ENCODE measurements at places on chromosomes 7 and 10. TPM values are rescaled to one million over a fixed set of nuclear protein-coding genes. Genes with fewer than 3 reads are reported as not detected.

DNA sequence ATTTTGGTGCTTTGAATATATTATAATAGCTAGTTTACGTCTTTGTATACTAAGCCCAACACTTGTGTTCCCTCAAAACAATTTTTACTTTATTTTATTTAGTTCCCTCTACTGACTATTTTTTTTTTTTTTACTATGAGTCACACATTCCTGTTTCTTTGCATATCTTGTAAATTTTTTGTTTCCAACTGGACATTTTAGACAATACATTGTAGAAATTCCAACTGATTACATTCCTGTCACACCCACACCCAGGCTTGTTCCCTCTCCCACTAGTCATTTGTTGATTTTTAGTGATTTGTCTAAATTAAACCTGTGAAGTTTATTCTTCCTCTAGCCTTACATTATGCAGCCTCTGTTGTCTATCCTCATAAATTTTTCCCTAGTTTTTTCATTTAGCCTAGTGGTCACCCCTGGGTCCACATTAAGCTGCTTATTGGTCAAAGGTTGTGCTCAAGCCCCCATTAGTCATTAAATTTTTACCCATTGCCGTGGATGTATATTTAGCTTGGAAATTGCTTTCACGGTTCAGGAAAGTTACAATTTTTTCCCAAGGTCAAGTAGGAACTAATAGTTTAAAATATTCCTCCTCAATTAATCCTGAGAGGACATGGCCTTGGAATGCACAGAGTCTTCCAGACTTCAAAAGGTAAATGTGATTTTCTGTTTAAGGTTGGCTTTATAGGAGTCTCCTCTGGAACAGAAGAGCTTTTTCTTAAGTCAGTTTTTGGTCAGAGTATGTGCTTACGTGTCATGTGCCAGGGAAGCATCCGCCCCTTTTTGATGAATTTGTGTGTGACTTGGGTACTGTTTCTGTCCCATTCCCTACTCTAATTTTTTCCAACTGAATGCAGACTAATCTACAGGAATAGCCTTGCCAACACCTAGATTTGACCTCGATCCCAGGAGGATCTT lies 207.6 kb upstream of the TMEM72 start:
- no peak overlapping the region for H3K4me3 ChIP-seq
- H3K4me1 ChIP-seq: no peaks in the 10 kb centered on the region
- no peaks in the 10 kb centered on the region for H3K27me3 ChIP-seq
- H3K36me3 ChIP-seq: no peaks in the 10 kb centered on the region
- no peak overlapping the region for H3K27ac ChIP-seq

DNA sequence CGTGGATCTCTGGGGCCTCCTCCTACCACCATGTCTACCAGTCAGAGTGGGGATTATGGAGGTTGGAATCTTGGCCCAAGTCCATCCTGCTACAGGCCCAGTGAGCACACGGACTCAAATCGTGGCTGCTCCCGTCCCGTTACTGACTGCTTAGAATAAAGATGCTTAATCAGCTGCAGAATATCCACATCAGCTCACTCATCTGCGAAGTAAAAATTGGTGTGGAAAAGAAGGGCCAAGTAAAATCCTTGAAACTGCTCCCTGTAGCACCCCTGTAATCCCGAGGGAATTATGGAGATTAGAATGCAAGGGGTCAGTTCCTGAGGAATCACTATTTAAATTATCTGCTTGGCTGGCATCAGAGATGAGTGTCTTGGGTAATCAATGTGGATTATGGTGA lies 13.0 kb upstream of the HTR5A start:
- H3K4me1 ChIP-seq: no peaks in the 10 kb centered on the region
- no peak overlapping the region for H3K27ac ChIP-seq
- no peak overlapping the region for H3K4me3 ChIP-seq
- H3K36me3 ChIP-seq: no peaks in the 10 kb centered on the region
- H3K27me3 ChIP-seq: no peaks in the 10 kb centered on the region
- no peak for DNase-seq

DNA sequence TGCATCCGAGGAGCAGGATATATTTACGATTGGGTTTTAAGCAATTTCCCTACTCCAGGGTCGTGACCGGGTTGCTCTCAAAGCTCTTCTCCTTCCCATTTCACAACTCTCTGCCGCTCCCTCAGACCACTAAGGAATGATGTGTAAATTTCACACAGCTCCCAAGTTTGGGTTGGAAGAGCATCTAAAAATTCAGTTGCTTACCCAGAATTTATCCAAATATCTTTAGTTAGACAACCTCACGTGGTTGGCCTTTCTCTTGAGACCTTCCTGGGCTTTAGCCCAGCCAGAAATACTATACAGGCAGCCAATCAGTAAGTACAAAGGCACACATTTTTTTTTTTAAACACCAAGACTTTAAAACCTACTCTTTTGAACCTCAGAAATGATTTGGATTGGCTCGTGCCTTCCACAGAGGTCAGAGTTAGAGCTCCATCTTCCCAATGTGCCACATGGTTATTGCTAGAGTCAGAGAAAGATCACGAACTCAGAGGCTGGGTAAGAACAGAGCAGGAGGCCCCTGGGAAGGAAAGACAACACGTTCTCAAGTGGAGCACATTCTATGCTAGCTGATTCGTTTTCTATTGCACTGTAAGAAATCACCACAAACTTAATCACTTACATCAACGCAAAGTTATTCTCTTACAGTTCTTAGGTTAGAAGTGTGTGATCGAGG lies 335.4 kb upstream of the MGMT start:
- peaks cover 4% of the 10 kb centered on the region for H3K27me3 ChIP-seq
- no peaks in the 10 kb centered on the region for H3K36me3 ChIP-seq
- no peaks in the 10 kb centered on the region for H3K4me1 ChIP-seq

- no peaks in the 10 kb centered on the region for H3K36me3 ChIP-seq
- no peak overlapping the region for H3K27ac ChIP-seq
- no peak overlapping the region for H3K4me3 ChIP-seq
- DNase-seq: no peak
- H3K27me3 ChIP-seq: no peaks in the 10 kb centered on the region
Observed at GRCh38 chr7:135768064-135768463, 19.5 kb upstream of the FAM180A start.

GRCh38 chr7:106369352-106369751 lies 84.6 kb upstream of the NAMPT start:
- peak; percentile 78 for DNase-seq
- no peaks in the 10 kb centered on the region for H3K4me1 ChIP-seq
- no peak overlapping the region for H3K4me3 ChIP-seq
- H3K27ac ChIP-seq: no peak overlapping the region
- no peaks in the 10 kb centered on the region for H3K36me3 ChIP-seq
- no peaks in the 10 kb centered on the region for H3K27me3 ChIP-seq

- no peak overlapping the region for H3K27ac ChIP-seq
- H3K4me1 ChIP-seq: peaks cover 6% of the 10 kb centered on the region
- H3K27me3 ChIP-seq: peaks cover 100% of the 10 kb centered on the region
- DNase-seq: no peak
- no peaks in the 10 kb centered on the region for H3K36me3 ChIP-seq
Observed at GRCh38 chr7:101173752-101174244, 6.3 kb downstream of the NAT16 start.

GRCh38 chr10:86547296-86547695 lies 25.7 kb upstream of the WAPL start:
- DNase-seq: no peak
- H3K36me3 ChIP-seq: no peaks in the 10 kb centered on the region
- H3K4me3 ChIP-seq: no peak overlapping the region
- no peaks in the 10 kb centered on the region for H3K4me1 ChIP-seq

DNA sequence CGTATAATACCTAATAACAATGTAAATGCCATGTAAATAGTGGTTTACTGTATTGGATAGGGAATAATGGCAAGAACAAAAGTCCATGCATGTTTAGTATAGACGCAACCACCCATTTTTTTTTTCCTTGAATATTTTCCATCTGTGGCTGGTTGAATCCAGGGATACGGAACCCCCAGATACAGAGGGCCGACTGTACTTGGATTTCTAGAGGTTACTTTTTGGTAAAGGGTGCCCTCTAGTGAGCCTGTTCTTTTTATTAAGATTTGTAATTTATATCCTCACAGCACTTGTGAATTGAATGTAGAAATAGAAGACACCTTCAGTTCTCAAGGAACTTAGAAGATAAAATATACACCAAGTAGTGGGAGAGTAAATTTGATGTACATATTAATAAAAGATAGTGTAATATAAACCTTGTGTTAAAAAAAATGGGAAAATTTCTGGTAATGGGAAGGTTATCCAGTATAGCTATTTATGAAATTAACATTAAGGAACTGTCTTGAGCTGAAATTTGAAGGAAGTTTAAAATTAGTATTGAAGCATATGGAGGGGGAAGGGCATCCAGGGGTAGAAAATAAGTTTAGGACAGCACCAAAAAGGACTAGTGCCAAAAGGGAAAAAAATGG lies 32.0 kb downstream of the EXOC6 start:
- no peaks in the 10 kb centered on the region for H3K27me3 ChIP-seq
- H3K36me3 ChIP-seq: no peaks in the 10 kb centered on the region
- H3K27ac ChIP-seq: no peak overlapping the region
- peak; percentile 55 for DNase-seq
- no peaks in the 10 kb centered on the region for H3K4me1 ChIP-seq

GRCh38 chr10:72952642-72953158 lies 1.9 kb downstream of the PLA2G12B start:
- H3K27ac ChIP-seq: no peak overlapping the region
- no peaks in the 10 kb centered on the region for H3K36me3 ChIP-seq
- H3K27me3 ChIP-seq: no peaks in the 10 kb centered on the region
- no peak for DNase-seq

Gene MSMB
- total RNA-seq: not detected

Gene NKX2-3
- total RNA-seq: not detected

Gene GCK
- total RNA-seq: 46.4 TPM

Gene IL2RA
- total RNA-seq: not detected

Gene CDNF
- 0.74 TPM for total RNA-seq

Gene CLDN4
- 0.48 TPM for total RNA-seq

Gene HKDC1
- not detected for total RNA-seq

Gene PNLIP
- not detected for total RNA-seq

Gene TYW1
- 15.8 TPM for total RNA-seq

Gene HECW1
- total RNA-seq: 0.39 TPM
